ENCODE measurements at places on chromosomes 5 and 9.
A peak's percentile ranks its signal among the peaks of the same experiment; 100 is the strongest.

- DNase-seq = no peak
These were observed 64.9 kb downstream of the MARCHF3 start for GRCh38 chr5:126965487-126965886.

- no peak for DNase-seq
These were observed 2.2 kb downstream of the UNC5A start for GRCh38 chr5:176812269-176813259.

- DNase-seq = no peak
These were observed 38.0 kb downstream of the ZNF622 start for GRCh38 chr5:16427587-16427986.

- no peak for DNase-seq
These were observed 67.8 kb upstream of the KLF4 start for GRCh38 chr9:107557236-107557990.

DNA sequence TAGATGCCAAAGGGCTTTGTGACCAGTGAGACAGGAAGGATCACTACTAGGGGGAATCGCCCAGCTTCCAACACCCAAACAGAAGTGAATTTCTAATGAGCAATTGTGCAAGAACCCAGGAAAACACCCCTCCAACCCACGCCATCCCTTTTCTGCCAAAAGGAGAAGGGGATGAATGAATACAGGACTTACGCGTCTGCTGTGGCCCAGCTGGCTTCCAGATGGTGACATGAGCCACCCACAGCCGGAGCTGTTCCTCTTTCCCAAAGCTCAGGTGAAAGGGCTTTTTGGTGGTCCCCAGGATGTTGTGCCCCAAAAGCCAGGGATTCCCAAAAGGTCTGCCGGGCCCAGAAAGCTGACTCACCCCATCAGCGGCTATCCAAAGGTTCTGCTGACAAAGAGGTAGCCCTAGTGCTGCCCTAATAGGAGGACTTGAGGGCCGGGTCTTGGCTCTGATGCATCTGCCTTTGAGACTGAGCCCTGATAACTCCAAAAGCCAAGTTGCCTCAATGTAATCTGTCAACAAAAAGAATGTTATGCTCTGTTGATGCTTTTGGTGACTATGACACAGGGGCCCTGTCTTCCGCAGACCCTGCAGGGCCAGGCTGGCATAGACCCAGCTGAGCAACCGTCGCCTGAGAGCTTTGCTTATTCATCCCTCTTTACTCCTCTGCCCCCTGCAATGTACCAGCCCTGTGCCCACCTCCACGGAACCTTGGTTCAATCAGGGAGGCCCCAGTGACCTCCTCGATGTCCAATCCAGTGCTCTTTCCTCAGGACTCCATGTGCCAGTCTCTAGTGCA, 14.5 kb downstream of the GSN start:
- DNase-seq = no peak

DNA sequence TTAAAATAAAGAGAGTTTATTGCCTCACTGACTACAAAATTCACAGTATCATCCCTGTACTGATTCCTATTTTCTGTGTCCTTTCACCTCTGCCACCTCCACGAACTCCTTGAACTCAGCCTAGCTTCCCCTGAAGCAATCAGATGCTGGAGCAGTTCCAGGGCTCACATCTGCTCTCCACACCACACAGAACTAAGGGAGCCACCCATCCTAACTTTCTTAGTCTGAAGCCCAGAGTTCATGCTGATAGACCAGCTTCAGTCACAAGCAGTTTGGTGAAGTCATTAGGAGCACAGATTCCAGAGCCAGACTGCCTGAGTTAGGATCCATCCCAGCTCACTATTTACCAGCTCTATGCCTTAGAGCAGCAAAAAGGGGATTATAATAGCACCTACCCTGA, 15.6 kb upstream of the EPB41L4A start:
- DNase-seq = no peak

- no peak for DNase-seq
These were observed 5.0 kb downstream of the UBAC1 start for GRCh38 chr9:135955934-135956801.

- no peak for DNase-seq
These were observed 319.2 kb upstream of the PANK3 start for GRCh38 chr5:168898247-168898911.

DNA sequence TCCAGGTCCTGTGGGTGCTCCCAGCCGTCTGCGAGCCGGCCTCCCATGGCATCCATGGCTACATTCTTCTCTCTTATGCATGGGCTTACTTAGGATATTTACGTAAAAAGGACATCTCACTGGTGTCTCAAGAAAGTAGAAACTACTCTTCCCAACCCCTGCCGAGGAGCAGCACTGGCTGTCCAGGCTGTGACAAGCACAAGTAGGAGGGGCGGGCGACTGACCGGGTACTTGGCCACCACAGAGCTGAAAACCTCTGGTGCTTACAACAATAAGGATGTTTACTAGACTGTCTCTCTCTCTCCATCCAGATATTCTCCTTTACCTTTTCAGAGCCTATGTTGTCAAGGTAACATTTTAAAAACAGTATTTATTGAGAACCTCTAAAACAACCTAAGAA, 56.3 kb upstream of the TBC1D9B start:
- no peak for DNase-seq

DNA sequence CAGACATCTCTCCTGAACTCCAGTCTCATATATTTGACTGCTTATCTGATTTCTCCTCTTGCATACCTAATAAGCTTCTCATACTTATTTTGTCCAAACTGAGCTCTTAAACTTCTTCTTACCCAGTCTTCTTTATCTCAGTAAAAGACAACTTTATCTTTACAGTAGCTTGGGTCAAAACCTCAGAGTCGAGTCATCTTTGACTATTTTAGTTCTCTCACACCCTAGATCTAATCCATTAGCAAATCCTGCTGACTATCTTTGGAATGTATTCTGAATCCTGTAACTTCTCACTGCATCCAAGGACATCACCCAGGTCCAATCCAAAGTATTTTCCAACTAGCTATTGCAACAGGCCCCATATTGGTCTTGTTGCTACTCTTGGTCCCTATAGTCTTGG, 11.8 kb upstream of the JAK2 start:
- DNase-seq = no peak

GRCh38 chr5:76165029-76165428, 81.8 kb downstream of the SV2C start:
- DNase-seq = no peak

- DNase-seq = peak; percentile 72
These were observed 2124.9 kb downstream of the MAT2B start for GRCh38 chr5:165630261-165630778.

GRCh38 chr9:126428534-126429175, 102.0 kb downstream of the MVB12B start:
- no peak for DNase-seq

GRCh38 chr5:143352691-143353090, 50.8 kb downstream of the NR3C1 start:
- no peak for DNase-seq

GRCh38 chr5:90657788-90658187, 99.2 kb downstream of the ADGRV1 start:
- DNase-seq = no peak

DNA sequence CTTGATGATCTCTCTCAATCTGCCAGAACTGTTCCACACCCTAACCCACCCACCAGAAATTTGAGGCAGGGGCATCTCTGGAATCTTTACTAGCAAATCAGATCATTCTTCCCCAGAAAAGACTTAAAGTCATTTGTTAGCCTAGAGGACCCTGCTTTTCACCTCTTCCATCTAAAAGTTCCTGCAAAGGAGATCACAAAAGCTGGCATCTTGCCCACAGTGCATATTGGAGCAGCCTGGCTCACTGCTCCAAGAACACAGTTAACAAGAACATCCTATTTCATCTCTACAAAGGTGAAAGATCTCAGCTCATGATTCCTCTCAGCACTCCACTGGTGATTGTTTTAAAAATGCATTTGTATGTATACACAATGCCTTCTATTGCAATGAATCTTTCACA, 36.3 kb downstream of the GABRP start:
- no peak for DNase-seq

DNA sequence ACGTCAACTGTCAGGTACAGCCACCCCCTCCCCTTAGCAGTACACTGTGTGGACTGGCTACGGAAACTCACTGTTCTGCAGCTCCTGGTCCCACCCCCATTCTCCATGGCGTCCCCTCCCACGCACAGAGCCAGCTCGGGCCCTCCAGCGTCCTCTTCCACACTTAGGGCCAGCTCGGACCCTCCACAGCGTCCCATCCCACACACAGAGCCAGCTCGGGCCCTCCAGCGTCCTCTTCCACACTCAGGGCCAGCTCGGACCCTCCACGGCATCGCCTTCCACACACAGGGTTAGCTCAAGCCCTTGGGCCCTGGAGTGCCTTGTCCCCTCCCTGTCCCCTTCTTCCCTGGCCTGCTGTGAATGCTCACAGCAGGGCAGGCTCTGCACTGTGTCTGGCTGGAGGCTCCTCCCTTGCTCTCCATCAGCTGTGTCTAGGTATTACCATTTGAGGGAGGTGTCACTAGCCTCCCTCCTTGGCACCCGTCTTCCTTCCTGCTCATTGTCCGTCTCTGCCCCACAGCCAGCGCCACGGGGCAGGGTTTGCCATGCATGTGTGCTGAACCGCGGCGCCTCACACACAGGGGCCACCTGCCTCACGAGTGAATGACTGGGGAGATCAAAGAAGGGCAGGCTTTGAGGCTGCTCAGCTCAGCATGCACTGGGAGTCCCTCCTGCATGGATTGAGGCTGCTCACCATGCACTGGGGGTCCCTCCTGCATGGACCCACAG, 78.5 kb upstream of the CACNA1B start:
- no peak for DNase-seq

GRCh38 chr9:115625251-115625650, 507.3 kb upstream of the TNC start:
- DNase-seq = no peak

- no peak for DNase-seq
These were observed 297.1 kb downstream of the HCN1 start for GRCh38 chr5:45399041-45399440.

DNA sequence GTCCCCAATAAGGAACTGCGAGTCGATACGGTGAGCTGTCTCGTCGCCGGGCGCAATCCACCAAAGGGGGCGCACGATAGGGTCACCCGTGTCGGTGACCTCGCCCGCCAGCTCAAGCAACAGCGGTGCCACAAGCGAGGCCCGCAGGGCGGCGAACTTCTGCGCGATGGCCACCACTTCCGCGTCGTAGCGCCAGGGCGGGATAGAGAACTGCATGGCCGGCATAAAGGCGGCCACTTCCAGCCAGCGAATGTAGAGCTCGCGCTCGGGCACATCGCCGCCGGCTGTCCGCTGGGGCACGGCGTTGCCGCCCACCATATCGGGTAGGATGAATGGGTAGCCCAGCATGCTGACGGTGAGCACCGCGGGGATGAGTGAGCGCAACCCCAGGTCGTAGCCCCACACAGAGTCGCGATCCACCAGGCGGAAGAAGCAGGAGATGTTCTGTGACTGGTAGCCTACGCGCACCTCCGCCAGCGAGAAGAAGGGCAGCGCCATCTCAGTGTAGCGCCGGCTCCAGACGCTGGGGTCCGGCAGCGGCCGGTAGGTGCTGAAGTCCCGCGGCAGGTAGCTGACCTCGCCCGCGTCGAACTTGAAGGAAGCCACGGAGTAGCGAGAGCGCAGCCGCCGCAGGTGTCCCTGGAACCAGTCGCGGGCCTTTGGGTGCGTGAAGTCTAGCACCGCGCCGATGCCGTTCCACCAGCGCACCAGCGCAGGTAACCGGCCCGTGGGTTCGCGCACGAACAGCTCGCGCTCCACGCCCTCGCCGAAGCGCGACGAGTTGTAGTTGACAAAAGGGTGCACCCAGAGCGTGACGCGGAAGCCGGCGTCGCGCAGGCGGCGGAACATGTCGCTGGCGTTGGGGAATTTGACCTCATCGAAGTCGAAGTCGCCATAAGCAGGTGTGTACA, 5.5 kb downstream of the MYORG start:
- DNase-seq = no peak

DNA sequence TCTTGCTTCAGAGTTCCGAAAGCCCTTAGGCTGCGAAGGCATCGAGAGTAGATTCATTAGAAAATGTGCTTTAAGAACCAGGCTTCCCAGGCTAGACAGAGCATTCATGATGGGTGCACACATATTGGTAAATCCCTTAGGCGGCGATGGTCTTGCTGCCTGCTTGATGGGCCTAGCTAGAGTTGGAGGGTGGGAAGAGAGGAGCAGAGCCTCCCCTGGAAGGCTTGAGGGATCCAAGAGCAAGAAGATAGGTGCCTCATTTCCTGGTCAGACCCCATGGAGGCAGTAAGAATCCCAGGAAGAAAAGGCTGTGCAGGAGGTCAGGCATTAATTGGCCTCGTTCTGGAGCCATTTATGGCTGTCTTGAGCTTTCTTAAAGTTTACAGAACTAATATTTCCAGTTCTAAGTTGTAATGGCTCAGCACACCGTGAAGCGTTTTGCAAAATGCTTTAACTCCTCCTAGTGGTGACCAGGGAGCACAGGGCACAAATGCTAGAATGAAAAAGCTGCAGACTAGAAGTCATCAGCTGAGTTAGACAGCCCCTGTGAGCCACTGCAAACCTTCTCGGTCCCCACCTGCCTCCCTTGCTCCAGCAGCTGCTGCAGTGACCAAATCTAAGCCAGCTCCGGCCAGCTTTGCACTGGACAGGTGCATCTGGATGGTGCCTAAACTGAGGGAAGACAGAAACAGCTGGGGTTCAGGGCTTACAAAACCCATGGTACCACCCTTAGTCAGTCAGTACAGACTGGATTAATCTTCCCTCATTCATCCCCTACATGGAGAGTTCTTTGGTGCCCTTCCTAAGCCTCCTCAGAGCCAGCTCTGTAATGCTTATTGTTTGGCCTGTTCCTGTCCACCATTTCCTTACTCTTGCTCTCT, 14.7 kb downstream of the SLC45A2 start:
- DNase-seq = peak; percentile 49
